ENCODE measurements at places on chromosomes 4 and X.
A peak's percentile ranks its signal among the peaks of the same experiment; 100 is the strongest.

- DNase-seq = no peak
Observed at GRCh38 chrX:41471786-41472185, 24.6 kb downstream of the NYX start.

- DNase-seq = no peak
Observed at GRCh38 chrX:102958794-102959193, 21.7 kb downstream of the RAB40AL start.

- no peak for DNase-seq
Observed at GRCh38 chrX:114580336-114580735, 3.5 kb upstream of the HTR2C start.

DNA sequence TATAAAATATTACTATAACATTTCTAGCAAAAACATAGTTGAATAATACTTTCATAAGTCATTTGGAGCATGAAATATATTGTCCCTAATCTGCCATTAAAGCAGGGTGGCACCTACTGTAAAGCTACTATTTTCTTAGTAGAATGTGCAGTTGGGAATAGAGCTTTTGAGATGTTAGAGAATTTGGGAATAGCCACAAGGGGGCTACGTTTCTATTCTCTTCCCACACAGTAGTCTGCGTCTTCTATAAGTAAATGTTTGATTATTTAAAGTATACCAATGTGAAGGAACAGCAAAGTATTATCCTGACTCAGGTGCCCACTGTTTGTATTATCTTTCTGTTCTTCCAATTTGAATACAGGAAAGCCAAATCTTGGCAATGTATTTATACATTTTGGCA, 323.2 kb upstream of the GIMD1 start:
- DNase-seq = no peak

DNA sequence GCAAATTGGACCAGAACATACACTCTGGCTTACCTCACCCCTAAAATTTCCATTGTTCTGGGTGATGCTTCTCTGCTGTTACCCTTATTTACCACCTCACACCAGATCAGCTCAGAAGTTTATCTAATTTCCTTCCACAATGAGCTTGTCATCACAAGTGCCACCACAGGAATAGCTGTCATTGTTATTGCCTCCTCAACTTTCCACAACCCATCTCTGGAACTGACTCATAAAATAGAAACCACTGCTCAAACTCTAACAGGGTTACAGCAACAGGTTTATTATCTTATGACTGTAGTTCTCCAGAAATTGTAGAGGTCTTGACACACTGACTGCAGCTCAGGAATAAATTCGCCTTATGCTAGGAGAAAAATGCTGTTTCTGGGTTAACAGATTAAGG, 52.7 kb downstream of the ZNF718 start:
- DNase-seq = no peak

- DNase-seq = no peak
Observed at GRCh38 chr4:174265916-174266315, 17.6 kb downstream of the FBXO8 start.

GRCh38 chrX:100395781-100396180, 14.3 kb downstream of the PCDH19 start:
- no peak for DNase-seq

GRCh38 chr4:185656467-185656931, 121.2 kb upstream of the PDLIM3 start:
- no peak for DNase-seq

- DNase-seq = no peak
Observed at GRCh38 chrX:2831471-2832228, 2.9 kb downstream of the GYG2 start.

GRCh38 chr4:163858515-163858914, 364.0 kb downstream of the TMA16 start:
- DNase-seq = no peak

- DNase-seq = no peak
Observed at GRCh38 chr4:180798036-180798577, 1445.1 kb upstream of the TENM3 start.

- peak; percentile 14 for DNase-seq
Observed at GRCh38 chr4:102564399-102565059, 63.4 kb downstream of the NFKB1 start.

GRCh38 chr4:1327526-1328266, 19.3 kb upstream of the UVSSA start:
- no peak for DNase-seq
